Testis (tissue), 5 donors: ENCODE measurements at places on chromosomes 5 and 9. TPM values are rescaled to one million over a fixed set of nuclear protein-coding genes. Genes with fewer than 3 reads are reported as not detected.

DNA sequence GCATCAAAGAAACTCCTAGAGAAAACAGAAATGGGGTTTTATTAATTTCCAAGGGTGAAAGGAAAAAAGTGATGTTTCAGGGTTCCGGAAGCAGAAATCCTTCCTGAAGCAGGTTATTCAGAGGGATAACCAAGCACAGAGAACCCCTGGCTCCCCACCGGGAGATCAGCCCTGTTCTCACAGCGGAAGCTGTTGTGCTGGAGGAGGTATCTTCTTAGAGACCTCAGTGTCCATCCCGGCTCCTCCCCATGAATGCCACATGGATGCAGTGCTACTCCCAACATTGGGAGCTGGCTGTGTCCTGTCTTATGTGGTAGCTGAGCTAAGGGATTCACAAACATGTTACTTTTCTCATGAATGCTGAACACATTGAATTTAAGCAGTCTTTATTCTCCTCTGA is 80.9 kb upstream of the IRX2 start:
- no peak for DNase-seq

- DNase-seq = no peak
Measured at GRCh38 chr5:133337795-133338445, 274.4 kb downstream of the FSTL4 start.

- DNase-seq = no peak
Measured at GRCh38 chr5:36630201-36631145, 24.1 kb downstream of the SLC1A3 start.

Gene CDC20B
- 15.6 TPM for total RNA-seq

Gene KCNN2
- 9.7 TPM for total RNA-seq

- no peak for DNase-seq
Measured at GRCh38 chr5:134252671-134253070, 26.8 kb upstream of the PPP2CA start.

GRCh38 chr9:136624184-136624951 is 38.3 kb upstream of the EGFL7 start:
- no peak for DNase-seq

Gene AJM1
- 13.1 TPM for total RNA-seq

GRCh38 chr5:138139781-138140090 is 508 bp upstream of the NME5 start:
- DNase-seq = no peak

GRCh38 chr9:112041536-112042243 is 133.4 kb downstream of the SUSD1 start:
- no peak for DNase-seq

Gene LRRC19
- total RNA-seq = not detected

GRCh38 chr9:25703701-25704357 is 25.6 kb upstream of the TUSC1 start:
- DNase-seq = no peak

Gene COL15A1
- 37.2 TPM for total RNA-seq

GRCh38 chr5:3845230-3845629 is 249.6 kb downstream of the IRX1 start:
- DNase-seq = no peak

Gene PCDHA9
- total RNA-seq = 2.0 TPM

DNA sequence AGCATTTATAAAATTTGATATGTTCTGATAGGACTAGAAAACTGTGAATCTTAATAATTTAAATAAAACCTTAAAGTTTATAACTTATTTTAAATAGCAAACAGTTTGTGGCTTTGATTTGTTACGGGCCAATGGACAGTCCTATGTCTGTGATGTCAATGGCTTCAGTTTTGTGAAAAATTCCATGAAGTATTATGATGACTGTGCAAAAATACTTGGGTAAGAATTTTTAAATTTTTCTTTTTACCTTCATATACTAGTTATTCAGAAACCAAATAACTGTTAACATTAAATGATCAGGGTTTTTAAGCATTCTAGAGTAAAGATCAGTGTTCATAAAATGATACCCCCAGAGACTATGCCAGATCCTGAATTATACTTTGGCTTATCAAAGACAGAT is 31.1 kb downstream of the PPIP5K2 start:
- DNase-seq = no peak

DNA sequence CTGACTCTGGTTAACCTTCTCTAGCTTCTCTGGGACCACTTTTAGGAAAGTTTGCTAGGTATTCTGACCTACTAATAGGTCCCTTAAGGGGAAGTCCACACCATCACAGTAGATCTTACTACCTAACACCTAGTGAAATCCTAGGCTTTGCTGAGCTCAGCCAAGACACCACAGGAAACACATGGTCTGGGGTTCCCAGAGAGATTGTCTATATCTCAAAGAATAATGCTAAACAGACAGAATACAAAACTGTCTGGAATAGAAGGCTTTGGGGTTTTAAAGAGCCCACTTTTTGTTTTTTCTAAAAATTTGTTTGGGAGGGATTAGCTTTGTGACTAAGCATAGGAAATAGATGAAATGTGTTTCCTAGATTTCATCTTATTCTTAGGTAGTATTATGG is 395.1 kb downstream of the ARHGEF28 start:
- no peak for DNase-seq
